Endothelial cell of umbilical vein (primary cell): ENCODE measurements at places on chromosomes 1 and 21. TPM values are rescaled to one million over a fixed set of nuclear protein-coding genes. Genes with fewer than 3 reads are reported as not detected.

GRCh38 chr1:186325239-186325638, 49.8 kb downstream of the TPR start:
- DNase-seq: peak; percentile 31

Gene ZMYND12
- total RNA-seq: 0.33 TPM in 1 of 2 replicates, not detected in the other

DNA sequence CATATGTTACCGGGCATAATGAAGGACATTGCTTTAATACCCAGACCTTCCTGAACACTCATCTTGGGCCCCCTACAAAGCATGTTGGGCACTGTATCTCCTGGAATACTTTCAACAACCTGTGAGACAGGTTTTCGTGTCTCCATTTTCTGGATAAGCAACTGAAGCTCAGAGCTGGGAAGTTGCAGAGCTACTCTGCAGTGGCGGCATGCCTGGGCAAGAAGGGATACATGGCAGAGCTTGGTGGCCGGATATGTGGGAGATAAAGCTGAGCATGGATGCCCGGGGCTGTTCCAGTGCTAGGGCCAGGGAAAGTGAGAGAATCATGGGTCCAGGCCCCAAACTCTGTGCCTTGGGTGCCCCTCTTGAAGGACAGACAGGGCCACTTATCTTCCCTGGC, 71.6 kb upstream of the KCND3 start:
- DNase-seq: no peak

DNA sequence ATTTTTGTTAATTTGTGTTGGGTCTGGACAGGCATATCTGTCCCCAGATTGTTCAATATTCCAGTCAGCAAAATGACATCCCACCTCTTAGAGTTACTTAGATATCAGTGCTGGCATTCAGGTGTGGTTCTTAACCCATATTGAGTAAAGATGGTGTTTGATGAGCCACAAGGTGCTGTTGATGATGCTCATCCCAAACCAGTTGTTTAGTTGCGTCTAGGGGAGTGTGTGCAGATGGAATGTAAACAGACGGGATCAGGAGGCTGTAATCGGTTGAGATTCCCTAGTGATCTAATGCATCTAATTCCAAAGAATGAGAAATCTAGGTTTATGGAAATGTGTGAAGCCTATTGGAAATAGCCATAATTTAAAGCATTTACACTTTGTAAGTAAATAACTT, 1.1 kb downstream of the HOOK1 start:
- no peak for DNase-seq

- no peak for DNase-seq
Measured at GRCh38 chr1:183670169-183670568, 17.1 kb upstream of the APOBEC4 start.
